ENCODE measurements at places on chromosomes 7 and 10.

DNA sequence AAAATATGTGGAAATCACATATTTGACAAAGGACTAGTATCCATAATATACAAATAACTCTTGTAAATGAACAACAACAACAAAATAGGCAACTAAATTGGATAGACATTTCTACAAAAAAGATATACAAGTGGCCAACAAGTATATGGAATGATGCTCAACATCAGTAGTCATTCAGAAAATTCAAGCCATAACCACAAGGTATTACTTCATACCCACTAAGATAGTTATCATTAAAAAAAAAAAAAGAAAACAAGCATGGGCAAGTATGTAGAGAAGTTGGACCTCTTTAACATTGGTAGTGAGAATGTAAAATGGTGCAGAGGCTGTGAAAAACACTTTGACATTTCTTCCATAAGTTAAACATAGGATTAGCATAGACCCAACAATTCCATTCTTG lies 80.8 kb downstream of the CYP26A1 start:
- no peak for DNase-seq

DNA sequence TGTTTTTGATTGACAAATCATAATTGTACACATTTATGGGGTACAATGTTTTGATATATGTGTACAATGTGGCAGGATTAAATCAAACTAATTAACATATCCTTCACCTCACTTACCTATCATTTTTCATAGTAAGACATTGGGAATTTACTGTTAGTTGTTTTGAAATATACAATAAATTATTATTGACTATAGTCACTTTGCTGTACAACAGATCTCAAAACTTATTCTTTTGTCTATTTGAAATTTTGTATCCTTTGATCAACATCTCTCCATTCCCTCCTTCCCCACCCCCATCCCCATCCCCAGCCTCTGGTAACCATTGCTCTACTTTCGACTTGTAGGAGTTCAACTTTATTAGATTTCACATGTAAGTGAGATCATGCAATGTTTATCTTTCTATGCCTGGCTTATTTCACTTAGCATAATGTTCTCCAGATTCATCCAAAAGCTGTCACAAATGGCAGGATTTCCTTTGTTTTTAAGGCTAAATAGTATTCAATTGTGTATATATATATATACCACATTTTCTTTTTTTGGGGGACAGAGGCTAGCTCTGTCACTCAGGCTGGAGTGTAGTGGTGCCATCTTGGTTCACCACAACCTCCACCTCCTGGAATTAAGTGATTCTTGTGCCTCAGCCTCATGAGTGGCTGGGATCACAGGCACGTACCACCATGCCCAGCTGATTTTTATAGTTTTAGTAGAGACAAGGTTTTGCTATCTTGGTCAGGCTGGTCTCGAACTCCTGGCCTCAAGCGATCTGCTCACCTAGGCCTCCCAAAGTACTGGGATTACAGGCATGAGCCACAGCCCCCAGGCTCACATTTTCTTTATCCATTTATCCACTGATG lies 23.3 kb upstream of the SLC26A5 start:
- no peak for DNase-seq

DNA sequence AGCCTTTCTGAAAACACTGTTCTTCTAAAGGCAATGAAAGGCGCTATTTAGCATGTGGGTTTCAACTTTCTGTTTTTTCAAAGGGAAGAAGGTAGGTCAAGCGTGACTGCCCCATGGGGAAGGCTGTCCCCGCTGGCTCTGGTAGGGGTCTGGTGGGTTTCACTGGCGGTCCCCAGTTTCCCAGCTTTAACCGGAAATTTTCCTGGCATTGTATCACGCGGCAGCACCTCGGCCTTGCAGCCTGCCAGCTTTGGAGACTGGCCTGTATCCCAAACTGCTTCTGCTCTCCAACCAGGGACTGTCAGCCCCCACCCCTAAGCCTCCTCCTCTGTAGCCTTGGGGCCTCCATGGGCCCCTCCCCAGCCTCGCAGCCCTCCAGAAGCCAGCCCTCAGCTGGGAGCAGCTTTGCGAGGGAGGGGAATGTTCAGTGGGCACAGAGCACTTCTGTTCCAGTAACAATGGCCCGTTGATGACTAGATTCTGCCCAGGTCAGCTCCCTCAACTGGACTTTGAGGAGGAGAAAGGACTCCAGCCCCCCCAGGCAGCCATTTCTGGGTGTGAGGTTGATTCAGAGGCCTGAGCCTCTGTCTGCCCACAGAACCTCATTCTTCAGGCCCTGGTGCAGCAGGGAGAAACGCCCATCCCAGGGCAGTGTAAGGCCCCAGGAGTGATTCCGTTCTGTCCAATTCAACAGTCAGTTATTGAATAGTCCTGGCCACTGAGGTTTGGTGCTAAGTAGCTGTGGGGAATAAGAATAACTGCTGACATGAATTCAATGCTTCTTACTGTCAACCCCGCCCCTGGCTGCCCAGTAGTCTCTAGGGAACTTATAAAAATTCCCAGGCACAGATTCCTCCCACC lies 17.1 kb downstream of the CHST3 start:
- DNase-seq: no peak

DNA sequence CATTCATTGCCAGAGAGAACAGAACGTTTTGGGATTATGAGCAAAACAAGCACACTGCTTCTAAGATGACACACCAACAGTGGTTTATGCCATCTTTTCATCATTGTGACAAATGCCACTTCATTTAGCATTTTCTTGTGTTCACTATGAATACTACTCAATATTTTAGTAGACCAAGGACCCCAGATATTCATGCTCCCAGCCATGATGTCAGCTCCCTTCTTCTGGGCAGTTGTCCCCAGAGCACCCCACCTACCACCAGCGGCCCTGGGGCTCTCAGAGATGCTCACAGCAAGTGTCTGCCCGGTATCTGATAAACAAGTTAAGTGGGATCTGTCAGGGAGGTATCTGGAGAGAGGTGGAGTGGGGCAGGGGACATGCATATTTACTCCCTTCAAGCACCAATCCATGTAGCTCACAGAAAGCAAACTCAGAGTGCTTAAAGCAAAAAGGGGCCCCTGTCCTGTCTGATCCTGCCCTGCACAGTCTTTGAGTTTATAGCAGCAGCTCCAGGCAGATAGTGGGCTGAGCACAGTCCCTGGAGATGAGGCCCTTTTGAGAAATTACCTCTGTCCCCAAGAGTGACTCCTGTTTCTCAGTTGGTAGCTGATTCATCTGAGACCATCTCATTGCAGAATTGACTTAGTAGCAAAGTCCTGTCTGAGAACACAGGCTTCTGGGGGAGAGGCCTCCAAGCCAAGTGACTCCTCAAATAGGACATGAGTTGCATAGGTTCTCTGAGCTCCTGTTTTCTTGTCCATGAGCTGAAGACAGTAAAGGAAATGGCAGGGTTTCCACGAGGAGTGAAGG lies 281.8 kb upstream of the KLF6 start:
- DNase-seq: no peak

DNA sequence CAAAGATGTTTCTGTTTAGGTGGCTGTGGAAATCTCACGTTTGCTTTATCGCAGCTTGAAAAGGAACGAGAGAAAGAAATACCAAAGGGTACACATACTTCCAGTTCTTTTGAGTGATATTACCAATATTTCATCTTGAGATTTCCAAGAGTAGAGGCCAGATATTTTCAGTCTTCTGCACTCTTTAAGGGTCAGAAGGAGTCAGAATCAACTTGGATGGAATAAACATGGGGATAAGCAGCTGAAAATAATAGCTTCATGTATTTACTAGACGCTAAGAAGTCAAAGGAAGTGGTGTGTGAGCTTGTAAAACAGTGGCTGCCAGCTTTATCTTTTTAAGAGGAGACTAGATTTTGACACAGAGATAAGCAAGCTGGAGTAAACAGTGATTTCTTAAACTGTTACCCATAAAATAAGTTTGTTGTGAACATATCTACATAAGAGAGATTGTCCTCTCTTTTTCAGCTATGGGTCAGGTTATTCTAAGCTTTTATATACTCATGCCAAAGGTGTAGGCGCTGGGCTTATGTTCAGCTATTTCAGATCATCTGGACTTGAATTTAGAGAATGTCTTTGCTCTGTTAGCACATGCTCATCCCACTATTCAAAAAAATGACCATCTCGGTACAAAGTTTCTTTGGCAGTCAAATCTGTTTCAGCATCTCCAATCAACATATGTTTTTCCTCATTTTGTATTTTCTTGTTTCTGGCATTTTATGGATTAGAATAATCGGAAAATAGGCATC lies 170.8 kb upstream of the TCF7L2 start:
- DNase-seq: no peak

DNA sequence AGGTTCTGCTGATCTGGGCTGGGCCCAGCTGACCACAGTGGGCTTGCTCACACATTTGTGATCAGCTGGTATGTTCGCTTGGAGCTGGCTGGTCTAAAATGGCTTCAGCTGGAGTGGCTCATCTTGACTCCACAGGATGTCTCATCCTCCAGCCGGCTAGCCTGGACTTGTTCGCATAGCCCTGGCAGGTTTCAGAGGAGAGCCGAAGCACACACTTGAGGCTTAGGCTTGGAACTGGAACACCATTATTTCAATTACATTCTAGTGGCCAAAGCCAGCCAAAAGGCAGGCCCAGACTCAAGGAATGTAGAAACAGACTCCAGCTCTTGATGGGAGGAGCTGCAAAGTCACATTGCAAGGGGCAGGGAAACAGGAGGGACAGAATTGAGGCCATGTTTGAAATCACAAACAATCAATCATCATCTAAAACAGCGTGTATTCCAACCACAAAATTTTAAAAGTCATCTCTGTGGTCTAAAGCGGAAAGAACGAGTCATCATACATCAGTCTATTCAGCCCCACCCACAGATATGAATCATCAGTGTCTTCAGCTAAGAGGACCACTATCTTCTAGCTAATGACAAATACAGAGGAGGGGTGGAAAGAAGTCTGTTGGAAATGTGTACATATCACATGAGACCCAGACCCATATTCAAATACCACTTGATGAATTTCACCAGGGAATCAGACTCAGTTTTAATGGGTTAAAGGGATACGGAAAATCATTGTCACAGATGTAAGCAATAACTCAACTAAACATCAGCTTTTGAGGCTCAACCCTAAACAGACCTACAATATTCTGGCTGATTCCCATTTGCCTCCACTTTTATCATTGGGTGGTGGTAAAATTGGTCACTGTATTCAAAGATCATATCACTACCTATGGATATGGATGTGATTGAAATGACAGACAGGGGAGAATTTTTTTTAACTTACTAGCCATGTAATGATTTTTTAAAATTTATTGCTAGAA lies 139.0 kb upstream of the MKLN1 start:
- no peak for DNase-seq

- no peak for DNase-seq
Measured at GRCh38 chr10:14198078-14198477, 132.6 kb downstream of the FRMD4A start.

- DNase-seq: no peak
Measured at GRCh38 chr10:122239578-122240257, 31.4 kb upstream of the BTBD16 start.

DNA sequence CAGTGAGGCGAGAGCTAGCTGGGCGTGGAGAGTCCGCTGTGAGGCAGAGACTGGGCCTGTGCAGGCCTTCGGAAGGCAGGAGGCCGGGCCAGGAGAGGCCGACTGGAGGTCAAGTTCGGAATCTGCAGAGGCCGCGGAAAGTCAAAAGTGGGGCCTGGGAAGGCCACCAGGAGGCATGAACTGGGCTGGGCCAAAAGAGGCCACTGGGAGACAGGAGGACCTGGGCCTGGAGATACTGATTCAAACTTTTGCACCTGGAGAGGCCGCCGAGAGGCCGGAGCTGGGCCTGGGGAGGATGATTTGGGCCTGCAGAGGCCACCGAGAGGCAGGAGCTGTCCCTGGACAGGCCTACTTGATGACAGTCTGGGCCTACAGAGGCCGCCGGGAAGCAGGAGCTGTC lies 321.8 kb downstream of the ZNF479 start:
- no peak for DNase-seq

Data from glomerular endothelial cell (primary cell).